ENCODE measurements at places on chromosomes 7 and 10.

GRCh38 chr10:112424651-112425050, 22.1 kb downstream of the ZDHHC6 start:
- no peak for DNase-seq

GRCh38 chr10:118028619-118029018, 18.1 kb downstream of the RAB11FIP2 start:
- DNase-seq, result no peak

GRCh38 chr7:135385209-135385608, 124.7 kb downstream of the CNOT4 start:
- DNase-seq, result no peak

DNA sequence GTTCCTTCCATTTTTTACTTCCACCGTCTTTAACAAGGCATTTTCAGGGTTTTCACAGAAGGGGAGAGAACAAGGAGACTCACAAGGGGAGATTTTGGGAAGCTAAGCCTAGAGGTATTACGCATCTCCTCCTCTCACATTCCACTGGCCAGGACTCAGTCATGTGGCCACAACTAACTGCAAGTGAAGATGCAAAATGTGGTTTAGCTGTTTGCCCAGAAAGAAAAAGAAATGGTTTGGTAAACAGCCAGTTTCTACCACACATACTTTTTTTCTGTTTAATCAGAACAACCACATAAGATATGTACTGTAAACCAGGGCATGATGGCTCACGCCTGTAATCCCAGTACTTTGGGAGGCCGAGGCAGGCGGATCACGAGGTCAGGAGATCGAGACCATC, 21.4 kb upstream of the HELLS start:
- no peak for DNase-seq

DNA sequence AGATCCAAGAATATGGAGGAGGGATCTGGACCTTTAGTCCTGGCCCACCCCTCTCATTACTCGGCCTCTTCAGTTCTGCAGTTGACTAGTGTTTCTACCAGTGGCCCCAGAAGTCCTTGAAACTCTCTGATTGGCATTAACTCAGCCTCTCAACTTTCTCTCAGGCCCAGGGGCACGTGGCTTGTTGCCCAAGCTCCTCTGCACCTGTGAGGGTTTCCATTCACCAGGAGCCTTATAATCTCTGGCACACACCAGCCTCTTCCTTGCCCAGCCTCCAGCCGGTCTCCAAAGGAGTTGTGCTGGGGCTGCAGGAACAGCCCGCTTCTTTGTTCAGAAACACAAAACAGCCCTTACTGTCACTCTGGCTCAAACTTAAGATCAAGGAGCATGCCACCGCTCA, 47.6 kb upstream of the ZPBP start:
- DNase-seq, result no peak

All from activated CD8-positive, alpha-beta memory T cell treated with anti-CD3 and anti-CD28 coated beads for 4 hours (primary cell).